ENCODE measurements at places on chromosomes 7 and 10.

- DNase-seq, result no peak
- H3K4me1 ChIP-seq, result peaks cover 18% of the 10 kb centered on the region
- H3K27ac ChIP-seq, result no peak overlapping the region
- no peaks in the 10 kb centered on the region for H3K27me3 ChIP-seq
These were observed 63.2 kb downstream of the ATE1 start for GRCh38 chr10:121864653-121865052.

DNA sequence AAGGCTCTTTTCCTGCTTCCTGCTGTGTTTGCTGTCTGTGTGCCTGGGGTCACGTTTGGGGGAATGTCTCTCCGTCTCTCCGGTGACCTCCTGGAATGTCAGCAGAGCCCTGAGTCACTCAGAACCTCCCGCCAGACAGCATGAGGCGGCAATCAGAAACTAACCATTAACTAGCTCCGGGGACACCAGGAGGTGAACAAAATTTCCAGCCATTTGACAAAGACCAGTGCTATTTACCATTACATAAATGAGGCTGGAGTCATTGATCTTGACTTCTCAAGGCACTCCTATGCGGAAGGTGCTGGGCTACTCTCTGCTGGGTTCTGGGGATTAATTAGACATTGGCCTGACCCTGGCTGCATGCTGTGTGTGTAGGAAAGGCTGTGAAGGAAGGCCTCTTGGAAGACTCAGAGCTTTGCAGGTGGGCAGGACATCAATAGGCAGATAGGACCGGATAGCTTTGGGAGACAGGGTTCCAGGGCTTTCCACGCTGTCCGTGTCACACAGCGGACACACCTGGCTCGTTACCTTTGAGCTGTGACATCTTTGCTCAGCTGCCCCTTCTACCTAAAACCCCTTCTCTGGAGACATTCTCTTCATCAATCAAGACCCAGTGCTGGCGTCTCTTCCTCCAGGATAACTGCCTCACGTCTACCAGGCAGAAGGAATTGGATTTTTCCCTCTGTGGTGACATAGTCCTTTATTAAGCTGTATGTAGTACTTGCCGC lies 77.0 kb downstream of the PFKFB3 start:
- H3K36me3 ChIP-seq, result no peaks in the 10 kb centered on the region
- H3K27ac ChIP-seq, result peak overlapping the region; percentile 76
- no peak for DNase-seq
- peak overlapping the region; percentile 63 for H3K4me3 ChIP-seq
- H3K4me1 ChIP-seq, result peaks cover 25% of the 10 kb centered on the region
- H3K27me3 ChIP-seq, result peaks cover 7% of the 10 kb centered on the region

DNA sequence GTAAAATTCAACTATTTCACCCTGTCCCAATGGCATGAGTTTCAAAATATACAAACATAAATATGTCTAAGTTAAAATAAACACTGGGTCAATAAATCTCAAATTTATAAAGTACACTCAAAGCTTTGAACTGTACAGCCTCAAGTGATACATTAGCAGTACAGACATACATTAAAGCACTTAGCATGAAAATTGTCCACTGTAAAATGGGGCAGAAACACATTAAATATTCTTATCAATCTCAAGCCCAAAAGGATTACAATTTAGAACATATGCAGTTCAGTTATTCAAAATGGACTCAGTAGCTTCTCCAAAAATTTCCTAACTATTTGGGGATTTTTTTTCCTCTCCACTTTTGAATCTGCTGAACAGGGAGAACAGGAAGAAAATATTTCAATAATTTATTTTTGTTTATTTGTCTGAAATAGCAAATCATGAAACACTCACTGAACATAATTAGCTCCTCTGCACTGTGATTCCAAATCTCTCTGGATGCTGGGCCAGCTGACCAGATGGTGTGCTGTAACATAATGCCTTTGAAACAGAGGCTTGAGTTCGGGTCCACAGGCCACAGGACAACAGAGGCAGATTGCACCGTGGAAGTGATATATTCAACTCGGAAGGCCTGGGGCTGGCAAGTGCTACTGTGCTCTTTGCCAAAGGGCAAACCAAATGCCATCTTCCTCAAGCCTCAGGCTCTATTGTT lies 248.9 kb upstream of the LRRN3 start:
- no peaks in the 10 kb centered on the region for H3K36me3 ChIP-seq
- H3K4me3 ChIP-seq, result no peak overlapping the region
- peaks cover 4% of the 10 kb centered on the region for H3K4me1 ChIP-seq
- H3K27me3 ChIP-seq, result no peaks in the 10 kb centered on the region

DNA sequence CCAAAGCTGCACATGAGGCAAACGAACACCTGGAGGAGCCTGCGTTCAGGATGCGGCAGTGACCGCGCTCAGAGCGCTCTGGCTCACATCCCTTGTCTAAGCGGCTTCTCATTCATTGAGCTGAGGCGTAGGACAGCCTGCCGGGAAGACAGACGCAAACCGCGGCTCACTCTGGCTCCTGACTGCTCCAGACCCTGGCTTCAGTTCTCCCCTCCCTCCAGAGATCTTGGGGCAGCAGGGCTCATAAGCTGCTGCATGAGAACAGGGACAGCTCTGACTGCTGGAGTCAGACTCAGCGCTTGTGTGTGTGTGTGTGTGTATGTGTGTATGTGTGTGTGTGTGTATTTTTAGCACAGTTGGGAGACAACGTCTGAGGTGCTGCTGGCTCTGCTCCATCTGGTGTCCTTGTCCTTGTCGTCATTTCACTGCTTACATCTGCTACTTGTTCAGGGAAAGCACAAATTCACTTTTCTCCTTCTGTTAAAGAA lies 15.8 kb upstream of the LYZL2 start:
- no peak for DNase-seq
- peaks cover 30% of the 10 kb centered on the region for H3K4me1 ChIP-seq
- H3K36me3 ChIP-seq, result no peaks in the 10 kb centered on the region

- H3K4me1 ChIP-seq, result peaks cover 8% of the 10 kb centered on the region
- H3K4me3 ChIP-seq, result no peak overlapping the region
- no peak overlapping the region for H3K27ac ChIP-seq
- DNase-seq, result no peak
These were observed 325.9 kb downstream of the GFRA1 start for GRCh38 chr10:115947104-115947503.

DNA sequence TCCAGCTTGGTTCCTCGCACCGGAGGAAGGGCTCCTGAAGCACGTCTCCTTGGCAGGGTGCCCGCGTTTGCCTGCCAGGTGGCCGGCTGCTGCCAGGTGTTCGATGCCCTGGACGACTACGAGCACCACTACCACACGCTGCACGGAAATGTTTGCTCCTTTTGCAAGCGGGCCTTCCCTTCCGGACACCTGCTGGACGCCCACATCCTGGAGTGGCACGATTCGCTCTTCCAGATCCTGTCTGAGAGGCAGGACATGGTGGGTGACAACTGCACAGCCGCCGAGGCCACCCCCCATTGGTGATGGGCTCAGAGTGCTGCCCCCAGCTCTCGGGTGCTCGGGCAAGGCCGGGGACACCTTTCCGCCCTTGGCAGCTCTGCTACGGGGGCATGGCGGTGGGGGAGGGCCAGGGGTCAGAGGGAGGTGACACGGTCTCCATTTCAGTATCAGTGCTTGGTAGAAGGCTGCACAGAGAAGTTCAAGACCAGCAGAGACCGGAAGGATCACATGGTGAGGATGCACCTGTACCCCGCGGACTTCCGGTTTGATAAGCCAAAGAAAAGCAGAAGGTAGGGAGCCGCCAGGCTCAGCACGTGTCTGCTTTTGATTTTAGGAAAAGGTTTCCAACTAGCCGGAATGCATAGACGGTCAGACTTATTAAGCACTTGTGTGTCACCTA lies 1.1 kb downstream of the ZNF511 start:
- H3K4me1 ChIP-seq, result peaks cover 18% of the 10 kb centered on the region
- DNase-seq, result no peak
- H3K36me3 ChIP-seq, result peaks cover 7% of the 10 kb centered on the region

- H3K4me3 ChIP-seq, result no peak overlapping the region
- no peak for DNase-seq
- no peaks in the 10 kb centered on the region for H3K36me3 ChIP-seq
These were observed 339.0 kb downstream of the GPR37 start for GRCh38 chr7:124426621-124427020.

- H3K27me3 ChIP-seq, result peaks cover 5% of the 10 kb centered on the region
- DNase-seq, result no peak
- no peak overlapping the region for H3K4me3 ChIP-seq
- H3K27ac ChIP-seq, result no peak overlapping the region
These were observed 76.0 kb downstream of the PCGF5 start for GRCh38 chr10:91296471-91296870.

DNA sequence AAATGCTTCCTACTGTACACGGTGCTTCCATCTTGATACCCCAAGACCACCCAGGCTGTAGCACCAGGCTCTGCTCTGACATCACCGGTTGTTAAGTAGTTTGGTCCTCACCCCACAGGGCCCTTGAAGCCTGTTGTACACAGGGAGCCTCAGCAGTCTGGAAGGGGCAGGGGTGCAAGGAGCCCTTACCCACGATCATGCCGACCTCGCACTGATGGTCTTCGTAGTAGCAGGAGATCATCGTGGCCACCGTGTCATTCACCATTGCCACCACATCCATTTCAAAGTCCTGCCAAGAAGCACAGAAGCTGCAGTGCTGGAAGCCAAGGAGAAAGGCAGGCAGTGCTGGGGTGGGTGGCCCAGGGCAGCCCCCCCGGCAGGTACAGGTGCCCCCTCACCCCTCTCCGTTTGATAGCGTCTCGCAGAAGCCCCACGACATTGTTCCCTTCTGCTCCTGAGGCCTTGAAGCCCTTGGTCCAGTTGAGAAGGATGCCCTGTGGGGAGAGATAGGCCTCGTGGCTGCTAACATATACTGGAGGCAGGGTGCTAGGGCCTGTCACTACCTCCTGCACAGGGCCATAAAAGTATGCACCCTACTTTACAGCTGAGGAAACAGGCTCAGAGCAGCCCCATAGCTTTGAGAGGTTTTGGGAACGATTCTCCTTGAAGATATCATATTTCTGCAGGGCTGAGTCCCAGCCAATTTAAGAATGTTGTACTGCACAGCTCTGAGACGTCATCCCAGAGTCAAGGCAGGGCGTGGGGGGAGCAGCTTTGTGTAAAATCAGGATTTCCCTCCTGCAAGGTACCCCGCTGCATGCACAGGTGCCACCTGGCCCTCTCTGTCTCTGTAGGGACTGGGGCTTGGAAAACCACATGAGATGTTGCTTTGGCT lies 8.7 kb upstream of the MYL7 start:
- no peaks in the 10 kb centered on the region for H3K36me3 ChIP-seq
- peaks cover 13% of the 10 kb centered on the region for H3K27me3 ChIP-seq
- peak; percentile 47 for DNase-seq
- H3K27ac ChIP-seq, result no peak overlapping the region
- peaks cover 19% of the 10 kb centered on the region for H3K4me1 ChIP-seq
- H3K4me3 ChIP-seq, result no peak overlapping the region

GRCh38 chr7:27179503-27180430 lies 5.3 kb downstream of the HOXA11 start:
- peak overlapping the region; percentile 48 for H3K27ac ChIP-seq
- DNase-seq, result no peak
- peaks cover 99% of the 10 kb centered on the region for H3K27me3 ChIP-seq
- peaks cover 10% of the 10 kb centered on the region for H3K4me1 ChIP-seq

DNA sequence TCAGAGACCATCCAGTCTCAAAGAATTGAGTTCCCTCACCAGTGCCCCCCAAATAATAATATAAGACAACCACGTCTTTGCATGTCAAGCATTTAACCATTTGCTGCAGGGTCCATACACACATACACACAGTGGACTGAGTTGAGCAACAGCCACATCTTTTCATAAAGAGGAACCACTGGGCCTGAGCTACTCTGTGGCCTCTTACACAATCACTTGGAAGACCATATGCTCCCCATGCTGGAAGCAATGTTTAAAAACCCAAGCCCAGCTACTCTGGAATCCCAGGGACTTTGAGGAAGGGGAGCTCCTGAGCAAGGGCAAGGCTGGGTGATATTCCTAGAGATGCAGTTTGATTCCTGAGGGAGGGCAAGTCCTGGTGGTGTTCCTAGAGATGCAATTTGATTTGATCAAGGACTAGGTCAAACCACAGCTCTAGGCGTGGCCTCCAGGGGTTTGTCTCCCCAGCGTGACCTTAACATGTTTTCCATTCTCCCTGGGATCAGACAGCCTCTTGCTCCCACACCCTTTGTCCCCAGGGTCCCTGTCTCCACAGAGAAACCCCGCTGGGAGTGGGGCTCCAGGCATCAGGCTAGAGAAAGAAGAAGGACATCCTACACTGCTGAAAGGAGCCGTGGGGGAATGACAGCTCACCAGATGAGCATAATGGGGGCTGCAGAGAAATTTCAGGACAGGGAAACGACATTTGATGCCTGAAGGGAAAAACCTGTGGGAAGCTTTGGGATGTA lies 376.2 kb upstream of the MGMT start:
- H3K27ac ChIP-seq, result no peak overlapping the region
- H3K4me1 ChIP-seq, result peaks cover 8% of the 10 kb centered on the region
- peaks cover 3% of the 10 kb centered on the region for H3K27me3 ChIP-seq
- H3K4me3 ChIP-seq, result no peak overlapping the region
- no peak for DNase-seq

DNA sequence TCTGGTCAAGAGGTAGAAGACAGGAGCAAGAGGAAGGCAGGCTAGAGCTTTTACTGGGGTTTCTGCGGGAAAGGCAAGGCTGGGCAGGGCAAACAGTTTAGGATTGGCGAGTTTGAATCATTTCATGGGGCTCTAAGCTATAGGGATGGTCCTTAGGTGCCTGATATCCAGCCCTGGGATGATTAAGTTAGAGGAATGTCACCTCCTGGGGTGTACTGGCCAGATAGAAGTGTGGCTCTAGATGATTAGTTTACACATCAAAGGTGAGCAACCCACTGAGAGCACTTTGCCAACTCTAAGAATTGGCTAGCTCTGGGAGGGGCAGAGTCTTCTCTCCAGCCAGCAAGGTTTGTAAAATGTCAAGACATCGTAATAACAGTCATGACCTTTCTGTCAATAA lies 52.4 kb downstream of the ZNF365 start:
- peaks cover 37% of the 10 kb centered on the region for H3K27me3 ChIP-seq
- no peaks in the 10 kb centered on the region for H3K36me3 ChIP-seq
- no peak for DNase-seq
- no peak overlapping the region for H3K4me3 ChIP-seq

DNA sequence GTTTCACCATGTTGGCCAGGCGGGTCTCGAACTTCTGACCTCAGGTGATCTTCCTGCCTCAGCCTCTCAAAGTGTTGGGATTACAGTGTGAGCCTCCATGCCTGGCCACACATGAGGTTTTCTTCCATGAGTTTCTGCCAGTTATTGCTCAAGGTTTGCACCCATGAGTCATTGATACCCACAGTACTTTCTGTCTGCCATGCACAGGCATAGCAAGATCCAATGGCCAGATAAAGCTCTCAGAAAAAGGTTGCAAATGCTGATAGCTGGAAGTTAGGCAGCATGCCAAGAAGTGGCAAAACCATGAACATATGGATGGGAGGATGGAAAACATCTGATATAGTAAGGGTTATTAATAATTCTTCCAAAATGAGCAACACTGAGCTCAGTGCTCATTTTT lies 298.7 kb upstream of the NRG3 start:
- no peaks in the 10 kb centered on the region for H3K4me1 ChIP-seq
- H3K4me3 ChIP-seq, result no peak overlapping the region
- H3K27me3 ChIP-seq, result no peaks in the 10 kb centered on the region
- no peak for DNase-seq

DNA sequence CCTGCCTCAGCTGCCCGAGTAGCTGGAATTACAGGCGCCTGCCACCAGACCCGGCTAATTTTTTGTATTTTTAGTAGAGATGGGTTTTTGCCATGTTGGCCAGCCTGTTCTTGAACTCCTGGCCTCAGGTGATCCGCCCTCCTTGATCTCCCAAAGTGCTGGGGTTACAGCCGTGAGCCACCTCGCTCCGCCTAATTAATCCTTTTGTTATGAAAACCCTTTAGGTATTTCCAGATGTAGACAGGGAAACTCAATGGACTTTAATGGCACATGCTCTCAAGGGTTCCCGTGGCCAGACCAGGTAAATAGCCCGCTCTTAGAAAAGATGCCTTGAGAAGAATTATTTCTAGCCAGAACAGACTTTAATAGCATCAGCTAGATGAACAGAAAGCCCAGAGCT lies 19.7 kb upstream of the EXOC4 start:
- no peak overlapping the region for H3K4me3 ChIP-seq
- H3K4me1 ChIP-seq, result peaks cover 4% of the 10 kb centered on the region
- H3K36me3 ChIP-seq, result no peaks in the 10 kb centered on the region

Data from type B pancreatic cell (in vitro differentiated cells).